ENCODE measurements at places on chromosomes 7 and 10. TPM values are rescaled to one million over a fixed set of nuclear protein-coding genes. Genes with fewer than 3 reads are reported as not detected.

The BICC1 gene
- total RNA-seq: 9.3 TPM

The PAX4 gene
- not detected for total RNA-seq

The AKR1C4 gene
- total RNA-seq: not detected

The TMEM176B gene
- 42.5 TPM for total RNA-seq

The MINDY4 gene
- total RNA-seq: 6.0 TPM

The LLCFC1 gene
- total RNA-seq: not detected

The MMD2 gene
- not detected for total RNA-seq

The CTBP2 gene
- 57.7 TPM for total RNA-seq

The RBP3 gene
- total RNA-seq: not detected

The HMX3 gene
- not detected for total RNA-seq

The CFAP58 gene
- total RNA-seq: not detected

The PGAM2 gene
- total RNA-seq: not detected

The SLC13A4 gene
- 0.21 TPM for total RNA-seq

The TAS2R5 gene
- not detected for total RNA-seq

The PCGF5 gene
- 39.8 TPM for total RNA-seq

The PNLIPRP3 gene
- not detected for total RNA-seq

The KCNH2 gene
- total RNA-seq: not detected

The AIMP2 gene
- total RNA-seq: 19.4 TPM

The NXPH1 gene
- total RNA-seq: 0.32 TPM

The RNF32 gene
- 0.32 TPM for total RNA-seq

The LRRC17 gene
- 10.5 TPM for total RNA-seq

The SLC26A4 gene
- total RNA-seq: 4.7 TPM

The HTR7 gene
- 1.8 TPM for total RNA-seq

The NPY gene
- not detected for total RNA-seq

The CDC14C gene
- total RNA-seq: not detected

The RGS10 gene
- 42.9 TPM for total RNA-seq

The KAZALD1 gene
- 5.7 TPM for total RNA-seq

The SPDYE6 gene
- not detected for total RNA-seq

The CDH23 gene
- 40.9 TPM for total RNA-seq

The BTBD16 gene
- total RNA-seq: not detected

The SPDYE2B gene
- not detected for total RNA-seq

The TAC1 gene
- not detected for total RNA-seq

The ARHGEF5 gene
- 3.5 TPM for total RNA-seq

The NPFFR1 gene
- total RNA-seq: not detected

The EPHA1 gene
- not detected for total RNA-seq

The SHTN1 gene
- total RNA-seq: 3.0 TPM

The UPK3B gene
- 7.6 TPM for total RNA-seq

The VWA2 gene
- not detected for total RNA-seq

The SYCE1 gene
- not detected for total RNA-seq

The ATP6V0A4 gene
- total RNA-seq: not detected

The KLHDC10 gene
- 13.0 TPM for total RNA-seq

The ASB4 gene
- total RNA-seq: 0.11 TPM

The IGF2BP3 gene
- total RNA-seq: not detected

The EBLN1 gene
- total RNA-seq: not detected
